Lung (tissue), 17 donors: ENCODE measurements at places on chromosomes 7 and 10.

DNA sequence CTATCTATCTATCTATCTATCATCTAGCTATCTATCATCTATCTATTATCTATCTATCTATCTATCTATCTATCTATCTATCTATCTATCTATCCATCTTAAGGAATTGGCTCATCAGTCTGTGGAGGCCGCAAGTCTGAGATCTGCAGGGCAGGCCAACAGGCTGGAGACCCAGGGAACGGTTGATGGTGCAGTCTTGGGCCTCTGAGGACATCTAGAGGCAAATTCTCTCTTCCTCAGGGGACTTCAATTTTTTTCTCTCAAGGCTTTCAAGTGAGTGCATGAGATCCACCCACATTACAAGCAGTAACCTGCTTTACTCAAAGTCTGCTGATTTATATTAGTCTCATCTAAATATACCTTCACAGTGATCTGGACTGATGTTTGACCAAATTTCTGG lies 197.0 kb downstream of the GLRX3 start:
- no peak overlapping the region for H3K27ac ChIP-seq
- no peak for DNase-seq
- no peak overlapping the region for H3K4me3 ChIP-seq
- no peaks in the 10 kb centered on the region for H3K4me1 ChIP-seq
- H3K36me3 ChIP-seq = no peaks in the 10 kb centered on the region

DNA sequence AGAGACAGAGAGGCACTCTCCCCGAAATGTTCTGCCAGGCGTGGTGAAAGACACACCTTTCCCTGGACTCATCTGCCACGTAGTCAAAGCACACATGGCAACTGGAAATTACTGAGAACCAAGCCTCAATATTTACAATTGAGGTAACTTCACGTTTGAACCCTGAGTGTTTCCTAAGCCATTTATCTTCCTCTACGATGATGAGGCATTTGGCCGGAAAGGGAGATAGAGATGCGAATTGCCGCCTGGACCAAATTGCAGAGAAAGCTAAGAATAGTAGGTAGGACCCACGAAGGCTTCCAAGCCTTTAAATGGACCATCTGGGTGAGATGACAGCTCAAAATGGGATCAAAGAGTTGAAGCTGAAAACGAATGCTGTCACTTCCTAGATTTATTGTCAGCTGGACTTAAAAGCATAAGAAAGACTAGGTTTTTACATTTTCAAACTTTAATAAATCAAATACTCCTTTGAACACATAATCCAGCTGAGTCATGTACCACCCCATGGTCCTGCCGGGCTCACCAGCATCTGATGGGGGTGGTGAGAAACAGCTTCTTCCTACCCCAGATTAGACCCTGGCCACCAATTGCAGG lies 135.6 kb upstream of the LYZL2 start:
- no peaks in the 10 kb centered on the region for H3K27me3 ChIP-seq
- H3K27ac ChIP-seq = no peak overlapping the region
- H3K4me3 ChIP-seq = no peak overlapping the region
- H3K4me1 ChIP-seq = no peaks in the 10 kb centered on the region
- no peaks in the 10 kb centered on the region for H3K36me3 ChIP-seq

DNA sequence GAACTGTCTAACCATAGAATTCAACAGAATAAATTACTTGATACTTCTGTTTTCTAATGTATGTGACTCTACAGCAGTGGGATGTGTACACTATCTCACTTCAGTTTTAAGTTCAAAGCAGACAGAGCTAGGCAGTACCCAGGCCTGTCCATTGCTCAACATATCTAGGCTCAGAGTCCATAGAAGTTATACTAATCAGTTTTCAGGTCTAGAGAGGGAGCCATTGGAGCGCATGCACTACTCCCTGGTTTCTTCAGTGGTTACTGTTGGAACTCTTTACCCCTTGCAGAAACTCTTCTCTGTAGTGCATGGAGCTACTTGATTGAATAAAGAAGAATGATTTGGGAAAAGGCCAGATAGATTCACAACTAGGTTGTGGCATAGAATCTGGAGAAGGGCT lies 4.4 kb downstream of the CD36 start:
- no peak overlapping the region for H3K27ac ChIP-seq
- H3K27me3 ChIP-seq = no peaks in the 10 kb centered on the region
- peaks cover 14% of the 10 kb centered on the region for H3K4me1 ChIP-seq

DNA sequence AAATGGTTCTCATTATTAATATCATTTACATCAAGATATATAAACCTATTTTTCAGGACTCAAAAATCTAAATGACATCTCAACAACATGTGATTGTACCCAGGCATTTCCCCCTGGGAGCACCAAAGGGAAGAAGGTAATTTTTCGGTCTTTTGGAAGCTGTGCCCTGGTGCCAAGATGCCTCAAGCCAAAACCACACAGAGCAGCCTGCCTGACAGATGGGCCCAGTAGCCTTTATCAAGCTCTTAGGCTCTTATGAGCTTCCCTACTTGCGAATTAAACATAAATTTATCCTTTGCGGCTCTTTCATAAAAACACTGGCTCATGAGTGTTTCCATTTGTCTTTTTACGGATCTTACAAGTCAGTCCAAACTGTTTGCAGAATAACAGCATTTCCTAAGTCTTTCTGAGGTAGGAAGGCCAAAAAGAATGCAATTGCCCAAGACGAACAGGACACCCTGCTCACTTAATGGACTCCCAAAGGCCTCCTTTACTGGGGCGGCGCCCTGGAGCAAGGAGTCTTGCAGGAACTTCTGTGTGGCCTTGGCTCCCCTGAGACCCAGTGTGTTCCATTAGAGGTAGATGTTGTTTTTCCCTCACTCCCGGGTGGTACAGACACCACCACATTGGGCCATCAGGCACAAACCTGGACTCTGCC lies 4.1 kb upstream of the RASSF4 start:
- no peaks in the 10 kb centered on the region for H3K27me3 ChIP-seq
- H3K27ac ChIP-seq = no peak overlapping the region
- no peaks in the 10 kb centered on the region for H3K36me3 ChIP-seq
- H3K4me1 ChIP-seq = peaks cover 26% of the 10 kb centered on the region
- DNase-seq = no peak

DNA sequence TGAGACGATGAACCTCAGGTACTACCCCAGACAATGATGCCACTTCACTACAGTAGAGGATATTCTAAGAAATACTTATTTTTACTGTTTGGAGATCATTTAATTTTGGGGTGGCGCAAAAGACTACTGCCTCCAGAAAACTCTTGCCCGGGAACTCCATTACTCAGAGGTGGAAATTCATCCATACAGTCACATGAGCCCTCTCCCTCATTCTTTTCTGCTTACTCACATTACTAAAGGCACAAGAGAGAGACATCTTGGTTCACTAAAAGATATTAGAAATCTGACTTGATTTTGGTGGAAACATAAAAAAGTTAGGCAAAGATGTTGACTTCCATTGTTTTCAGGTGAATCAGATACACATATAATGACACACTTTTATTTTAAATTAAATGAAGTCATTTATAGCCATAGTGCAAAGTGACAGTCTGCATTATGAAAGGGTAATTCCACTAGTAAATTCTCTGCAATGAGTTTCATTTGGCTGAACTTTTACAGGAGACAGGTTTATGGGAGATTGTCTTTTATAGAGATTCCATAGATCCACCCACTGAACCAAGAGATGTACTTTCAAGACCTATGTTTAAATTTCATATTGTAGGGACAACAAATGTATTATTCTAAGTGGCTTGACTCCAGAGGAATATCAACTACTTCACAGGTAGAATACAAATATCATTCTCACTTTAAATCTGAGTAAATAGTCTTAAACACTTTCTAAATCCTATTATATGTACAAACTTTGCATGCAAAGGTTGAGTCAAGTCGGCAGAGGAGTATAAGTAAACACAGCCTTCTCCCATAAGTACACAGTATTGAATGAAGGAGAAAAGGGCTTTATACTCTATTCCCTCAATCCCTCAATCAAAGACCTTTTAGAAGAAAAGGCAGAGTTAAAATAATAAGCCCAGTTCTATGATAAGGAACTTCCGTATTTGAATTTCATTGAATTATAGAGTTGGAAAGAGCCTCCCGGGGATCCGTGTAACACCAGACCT lies 18.8 kb downstream of the NEBL start:
- no peak overlapping the region for H3K4me3 ChIP-seq
- no peaks in the 10 kb centered on the region for H3K27me3 ChIP-seq
- H3K4me1 ChIP-seq = peaks cover 8% of the 10 kb centered on the region
- H3K27ac ChIP-seq = peak overlapping the region; percentile 21

DNA sequence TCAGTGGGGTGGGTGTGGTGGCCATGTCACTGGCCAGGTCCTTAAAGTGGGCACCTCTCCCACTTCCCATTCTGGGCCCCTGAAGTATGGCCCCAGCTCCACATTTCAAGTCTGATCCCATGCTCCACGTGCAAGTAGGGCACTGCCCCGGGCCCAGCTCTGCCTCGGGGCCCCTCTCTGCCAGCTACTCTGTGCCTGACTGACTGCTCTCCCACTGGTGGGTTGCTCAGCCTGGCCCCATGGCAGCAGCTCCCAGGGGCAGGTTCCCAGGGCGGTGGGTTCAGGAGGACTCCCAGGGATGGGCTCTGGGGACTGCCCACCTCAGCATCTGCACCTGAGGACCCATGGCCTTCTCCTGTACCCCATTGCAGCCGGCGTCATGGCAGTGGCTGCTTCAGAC lies 110.2 kb upstream of the FAM180A start:
- H3K36me3 ChIP-seq = no peaks in the 10 kb centered on the region
- DNase-seq = no peak
- H3K4me1 ChIP-seq = no peaks in the 10 kb centered on the region
- H3K27me3 ChIP-seq = no peaks in the 10 kb centered on the region
